ENCODE measurements at places on chromosomes 12 and 14. TPM values are rescaled to one million over a fixed set of nuclear protein-coding genes. Genes with fewer than 3 reads are reported as not detected.
A peak's percentile ranks its signal among the peaks of the same experiment; 100 is the strongest.

PLEK2 gene
- 9.1 TPM for total RNA-seq

CELA1 gene
- total RNA-seq = not detected

FZD10 gene
- not detected for total RNA-seq

DNA sequence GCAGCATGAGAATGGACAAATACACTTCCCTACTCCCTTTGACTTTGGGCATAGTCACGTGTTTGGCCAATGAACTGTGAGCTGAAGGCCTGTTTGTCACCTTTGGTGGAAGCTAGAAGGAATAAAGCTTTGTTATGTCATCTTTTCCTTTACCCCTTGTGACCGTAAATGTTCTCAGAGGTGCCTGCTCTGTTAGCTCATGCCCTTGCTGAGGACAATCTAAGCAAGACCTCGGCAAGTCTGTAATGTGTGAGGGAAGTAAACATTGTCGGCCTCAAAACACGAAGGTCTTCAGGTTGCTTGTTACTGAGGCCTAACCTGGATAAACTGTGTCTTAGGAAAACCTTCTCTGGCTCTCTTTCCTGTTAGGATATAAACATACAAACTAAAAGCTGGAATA is 354.2 kb downstream of the TMEM132D start:
- DNase-seq = no peak

DNA sequence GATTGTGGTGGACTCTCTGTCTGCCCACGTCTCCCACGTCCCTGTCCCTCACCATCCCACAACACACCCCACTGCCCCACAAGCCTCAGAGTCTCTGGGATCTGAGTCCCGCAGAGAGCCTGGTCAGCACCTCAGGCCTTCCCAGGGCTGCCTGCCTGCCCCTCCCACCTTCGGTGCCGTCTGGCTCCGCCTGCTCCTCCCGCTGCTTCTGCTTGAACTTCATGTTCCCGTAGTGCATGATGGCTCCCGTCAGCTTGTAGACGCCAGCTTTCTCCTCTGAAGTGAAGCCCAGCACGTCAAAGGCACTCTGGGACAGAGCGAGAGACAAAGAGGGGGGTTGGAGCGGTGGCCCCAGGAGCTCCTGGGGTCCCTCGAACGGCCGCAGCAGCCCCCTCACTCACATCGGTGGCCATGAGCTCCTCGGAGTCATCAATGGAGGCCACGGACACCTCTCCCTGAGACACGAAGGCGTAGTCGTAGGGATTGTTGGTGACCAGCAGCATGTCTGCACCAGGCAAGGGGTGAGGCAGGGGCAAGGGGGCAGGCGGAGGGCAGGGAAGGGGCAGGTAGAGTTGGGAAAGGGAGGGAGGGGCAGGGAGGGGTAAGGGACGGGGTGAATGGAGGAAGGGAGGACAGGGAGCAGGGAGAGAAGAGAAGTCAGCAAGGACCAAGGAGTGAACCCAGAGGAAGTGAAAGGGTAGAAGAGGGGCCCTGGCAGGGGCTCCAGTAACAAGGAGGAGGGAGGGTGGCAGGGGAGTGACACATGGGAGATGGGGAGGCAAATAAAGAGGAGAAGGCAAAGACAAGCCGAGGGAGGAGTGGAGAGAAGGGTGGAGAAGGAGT is 5.6 kb downstream of the MYH6 start:
- no peak for DNase-seq

DNA sequence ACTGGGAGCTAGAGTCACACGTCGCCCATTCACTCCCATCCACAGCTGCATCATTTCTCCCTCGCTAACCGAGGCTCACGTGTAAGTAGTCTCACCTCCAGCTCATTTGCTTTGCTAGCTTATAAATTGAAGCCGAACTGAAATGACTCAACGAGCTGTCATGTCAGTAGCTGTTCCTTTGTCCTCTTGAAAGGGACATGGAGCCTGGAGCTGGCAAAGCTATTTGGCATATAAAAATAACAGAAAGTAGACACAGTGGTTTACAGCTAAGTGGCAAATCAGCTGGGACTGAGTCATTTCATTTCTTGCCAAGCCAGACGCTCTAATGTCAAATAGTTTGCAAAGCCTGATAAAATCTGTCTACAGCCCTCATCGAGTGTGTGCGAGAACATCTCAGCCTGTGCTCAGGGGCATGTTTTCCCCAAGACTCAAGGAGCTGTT is 114.4 kb upstream of the TMEM233 start:
- DNase-seq = peak; percentile 54

- DNase-seq = no peak
These were observed 1.8 kb downstream of the ULK1 start for GRCh38 chr12:131896080-131896810.
